ENCODE measurements at places on chromosomes 5 and 9.
A peak's percentile ranks its signal among the peaks of the same experiment; 100 is the strongest.

- DNase-seq: no peak
Measured at GRCh38 chr5:168106008-168106761, 185.3 kb upstream of the WWC1 start.

DNA sequence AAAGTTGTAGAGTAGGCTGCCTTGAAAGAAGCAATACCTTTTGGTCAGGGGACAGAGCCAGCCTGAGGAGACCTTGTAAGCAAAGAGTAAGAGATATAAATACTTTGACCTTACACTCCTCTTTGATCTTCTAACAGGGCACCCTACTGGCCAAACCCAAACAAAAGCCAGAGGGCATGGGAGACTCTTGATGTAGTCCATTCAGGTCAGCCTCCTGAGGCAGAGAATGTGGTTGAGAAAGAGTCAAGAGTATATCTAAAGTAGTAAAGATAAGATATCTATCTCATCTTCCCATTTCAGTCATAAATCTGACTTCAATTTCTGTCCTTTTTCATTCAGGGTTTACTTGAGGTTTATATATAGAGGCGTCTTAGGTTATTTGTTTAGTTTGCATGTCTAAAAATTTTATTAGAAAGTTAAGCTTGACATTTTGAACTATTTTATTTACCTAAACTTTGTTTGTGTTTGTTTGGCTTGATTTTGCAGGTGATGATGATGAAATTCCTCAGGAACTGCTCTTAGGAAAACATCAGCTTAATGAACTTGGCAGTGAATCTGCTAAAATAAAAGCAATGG lies 125.7 kb downstream of the NIPBL start:
- no peak for DNase-seq

DNA sequence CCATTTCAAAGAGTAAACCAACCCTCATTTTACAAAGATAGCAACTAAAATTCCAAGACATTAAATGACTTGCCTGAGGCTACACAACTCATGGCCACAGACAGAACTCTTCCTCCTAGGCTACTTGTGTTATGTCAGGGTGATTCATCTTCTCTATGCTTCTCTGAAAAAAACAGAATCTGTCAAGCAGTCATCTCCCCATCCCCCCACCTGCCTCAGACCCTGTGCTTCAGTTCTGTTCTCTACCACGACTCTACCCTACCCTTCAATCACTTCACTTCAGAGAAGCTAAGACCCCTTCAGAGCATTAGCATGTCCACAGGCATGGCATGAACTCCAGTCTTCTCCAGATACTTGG lies 277.7 kb upstream of the PTGER4 start:
- peak; percentile 75 for DNase-seq

GRCh38 chr9:7790022-7790818 lies 9.4 kb downstream of the DMAC1 start:
- DNase-seq: no peak

GRCh38 chr9:134052941-134053340 lies 14.9 kb downstream of the BRD3 start:
- no peak for DNase-seq

DNA sequence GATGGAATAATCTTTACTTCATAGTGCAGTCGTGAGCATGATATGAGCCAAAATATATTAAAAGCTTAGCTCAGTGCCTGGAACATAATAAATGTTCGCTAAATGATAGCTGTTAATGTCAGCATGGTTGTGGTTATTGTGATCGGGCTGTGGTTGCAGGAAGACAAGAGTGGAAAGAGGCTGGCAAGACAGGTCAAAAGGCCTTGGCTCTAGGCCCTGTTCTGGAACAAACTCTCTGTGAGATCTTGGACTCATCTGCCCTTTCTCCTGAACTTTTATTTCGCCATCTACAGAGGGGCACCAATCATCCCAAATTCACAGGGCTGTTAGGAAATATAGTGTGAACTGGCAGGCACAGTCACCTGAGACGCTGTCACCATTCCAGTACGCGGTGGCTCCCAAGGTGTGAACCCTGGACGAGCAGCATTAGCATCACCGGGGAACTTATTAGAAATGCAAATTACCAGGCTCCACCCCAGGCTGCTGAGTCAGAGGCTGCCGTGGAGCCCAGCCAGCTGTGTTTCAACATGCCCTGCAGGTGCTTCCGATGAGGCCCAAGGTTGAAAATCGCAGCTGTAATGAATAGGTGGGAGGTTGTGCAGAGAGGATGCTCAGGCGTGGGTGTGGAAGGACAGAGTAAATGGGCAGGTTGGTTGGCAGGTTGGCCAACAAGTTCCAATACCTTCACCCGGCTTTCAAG lies 50.2 kb upstream of the SAP30L start:
- DNase-seq: no peak

- DNase-seq: no peak
Measured at GRCh38 chr9:77789891-77790290, 141.8 kb upstream of the GNA14 start.

DNA sequence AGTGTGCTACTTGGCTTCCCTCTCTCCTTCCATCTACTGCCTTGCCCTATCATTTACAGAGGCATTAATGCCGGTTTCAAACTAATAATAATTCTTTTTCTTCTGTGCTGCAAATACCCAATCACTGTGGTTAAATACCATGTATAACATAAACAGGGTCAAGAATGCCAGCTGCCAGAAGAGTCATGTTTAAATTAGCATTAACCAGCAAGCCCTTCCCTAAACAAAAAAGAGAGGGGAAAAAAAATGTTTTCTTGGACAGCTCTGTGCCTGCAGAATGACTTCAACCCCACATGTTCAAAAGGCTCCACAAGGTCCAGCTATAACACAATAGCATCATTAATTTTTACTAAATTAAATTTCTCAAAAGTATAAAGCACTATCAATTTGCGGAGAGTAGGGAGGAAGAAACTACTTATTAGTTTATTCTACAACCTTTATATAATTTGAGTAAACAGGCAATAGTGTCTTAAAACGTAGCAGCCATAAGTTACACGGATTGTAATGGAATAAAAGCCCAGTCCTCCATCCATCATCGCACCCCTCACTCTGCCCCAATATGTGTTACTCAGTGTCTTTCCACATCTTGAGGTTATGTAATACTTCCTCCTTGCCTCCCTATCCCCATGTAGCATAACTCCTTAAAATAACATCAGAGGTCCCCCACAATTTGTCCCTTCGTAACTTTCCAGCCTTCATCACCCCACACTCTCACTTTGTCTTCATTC lies 3.9 kb downstream of the LPAR1 start:
- DNase-seq: no peak

DNA sequence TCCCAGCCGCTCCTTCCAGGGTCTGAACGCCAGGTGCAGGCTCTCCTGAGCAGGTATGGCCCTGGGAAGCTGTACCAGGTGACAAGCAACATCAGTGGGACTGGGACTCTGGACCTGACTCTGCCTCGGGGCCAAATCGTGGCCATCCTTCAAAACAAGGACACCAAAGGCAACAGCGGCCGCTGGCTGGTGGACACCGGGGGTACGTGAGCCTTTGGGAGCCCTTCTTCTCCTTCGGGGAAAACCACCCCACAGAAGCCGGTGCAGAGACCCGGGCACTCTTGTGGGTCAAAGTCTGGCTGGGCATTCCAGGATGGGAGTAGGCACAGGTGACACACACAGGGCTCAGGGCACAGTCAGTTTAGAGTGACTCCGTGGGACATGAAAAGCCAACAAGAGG lies 45.8 kb downstream of the ARHGEF37 start:
- no peak for DNase-seq
